ENCODE measurements at places on chromosomes 4 and X.

DNA sequence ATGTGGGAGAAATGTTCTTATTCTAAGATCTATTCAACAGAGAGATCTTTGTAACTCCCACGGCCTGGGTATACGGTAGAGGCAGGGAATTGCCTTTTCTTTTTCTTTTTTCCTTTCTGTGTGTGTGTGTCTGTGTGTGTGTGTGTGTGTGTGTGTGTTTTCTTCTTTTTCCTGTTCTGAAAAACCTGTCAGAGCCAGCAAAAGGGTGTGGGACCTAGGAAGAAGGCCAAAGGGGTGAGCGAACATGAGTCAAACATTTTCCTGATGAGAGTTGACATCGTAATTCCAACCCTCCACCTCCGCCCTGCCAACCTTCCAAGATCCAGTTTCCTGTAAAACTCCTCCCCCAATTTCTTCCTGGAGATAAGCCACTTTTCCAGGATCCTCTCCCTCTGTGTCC lies 2.8 kb upstream of the CHIC2 start:
- no peak for DNase-seq

DNA sequence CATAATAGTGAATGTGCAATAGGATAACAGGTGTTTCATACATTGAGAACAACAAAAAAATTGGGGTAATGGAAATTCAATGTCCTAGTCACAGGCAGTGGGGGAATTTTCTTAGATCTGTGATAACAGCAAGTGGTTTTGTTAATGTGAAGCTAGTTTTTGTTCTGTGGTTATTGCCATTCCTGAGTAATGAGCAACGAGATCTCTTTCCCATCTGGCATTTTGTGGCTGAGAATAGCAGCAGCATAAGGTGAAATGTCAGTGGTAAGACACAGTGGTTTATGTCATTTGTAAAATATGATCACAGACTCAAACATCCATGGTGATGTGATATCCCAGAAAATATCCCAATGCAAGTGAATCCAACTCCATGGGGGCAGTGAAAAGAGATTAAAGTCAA lies 497.5 kb downstream of the KCNIP4 start:
- DNase-seq, result no peak

DNA sequence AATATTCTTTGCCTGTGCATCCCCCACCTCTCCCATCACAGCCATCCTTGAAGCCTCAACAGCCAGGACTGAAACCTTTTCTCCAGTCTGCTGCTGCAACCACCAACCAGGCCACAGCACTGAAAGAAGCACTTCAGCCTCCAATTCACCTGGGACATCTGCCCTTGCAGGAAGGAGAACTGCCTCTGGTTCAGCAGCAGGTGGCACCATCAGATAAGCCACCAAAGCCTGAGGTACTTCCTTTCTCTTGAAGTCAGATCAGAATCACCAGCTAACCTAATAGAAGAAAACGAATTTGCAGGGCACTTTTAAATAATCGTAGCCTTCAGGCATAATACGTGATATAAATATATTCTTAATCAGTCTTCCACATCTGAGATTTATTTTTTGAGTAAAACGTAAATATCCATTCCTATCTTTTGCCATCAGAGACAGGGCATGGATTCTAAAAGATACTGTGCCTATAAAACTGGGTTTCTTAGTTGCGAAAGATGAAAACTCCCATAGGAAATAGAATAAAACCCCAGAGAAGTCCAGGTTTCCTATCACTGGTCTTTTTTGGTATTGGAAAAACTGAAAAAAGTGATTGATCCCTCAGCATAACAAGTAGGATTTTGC lies 9.5 kb downstream of the AMBN start:
- DNase-seq, result peak; percentile 36

DNA sequence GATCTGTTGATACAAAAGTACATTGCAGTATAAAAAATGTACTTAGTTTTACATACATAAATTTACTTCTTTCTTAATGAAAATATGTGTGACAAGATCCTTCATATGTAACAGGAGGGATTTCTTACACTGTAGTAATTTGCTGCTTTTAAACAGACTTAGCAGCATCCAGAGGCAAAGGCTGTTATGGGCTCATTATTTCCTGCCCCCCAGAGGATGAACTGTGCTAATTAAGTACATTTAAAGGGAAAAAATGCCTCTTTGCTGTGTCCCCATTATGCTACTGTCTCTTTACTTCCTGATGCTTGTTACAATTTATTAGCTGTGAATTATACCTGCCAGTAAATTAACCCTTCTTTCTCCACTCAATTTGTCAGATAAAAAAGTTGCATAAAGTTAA lies 47.1 kb downstream of the NDST3 start:
- no peak for DNase-seq

- DNase-seq, result no peak
These were observed 37.7 kb downstream of the MAOA start for GRCh38 chrX:43693602-43694406.

- DNase-seq, result no peak
These were observed 333.8 kb upstream of the PCDH7 start for GRCh38 chr4:30386266-30386895.

DNA sequence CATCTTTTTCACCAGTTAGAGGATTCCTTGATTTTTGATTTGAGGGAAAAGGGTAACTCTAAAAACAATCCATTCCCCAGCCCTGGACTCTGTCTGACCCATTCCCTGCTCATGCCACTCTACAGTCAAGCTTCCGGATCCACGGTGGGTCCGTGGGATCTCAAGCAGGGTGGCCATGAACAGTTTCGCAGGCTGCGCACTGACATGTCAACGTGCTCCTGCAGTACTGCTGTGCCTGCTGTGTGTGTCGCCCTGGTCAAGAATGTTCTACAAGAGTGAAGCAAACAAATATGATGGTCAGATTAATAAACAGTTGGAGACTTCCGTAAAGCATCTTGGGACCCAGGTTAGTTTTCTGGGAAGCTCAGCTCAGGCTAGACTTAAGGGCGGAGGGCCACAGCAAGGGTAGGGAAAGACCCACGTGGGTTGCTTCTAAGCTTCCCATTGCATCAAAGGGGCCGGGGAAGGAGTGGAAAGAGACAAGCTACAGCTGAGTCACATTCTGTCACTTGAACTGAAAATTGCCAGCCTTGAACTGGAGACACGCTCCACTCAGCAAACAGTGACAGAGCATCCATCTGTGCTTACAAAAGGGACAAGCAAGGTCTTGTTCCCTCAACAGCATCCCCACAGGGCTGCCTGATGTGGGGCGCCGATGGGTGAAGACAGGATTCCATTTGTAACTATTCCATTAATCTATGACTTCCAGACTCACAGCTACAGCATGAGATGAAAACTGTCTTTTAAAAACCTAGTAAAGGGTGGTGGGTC lies 81.8 kb downstream of the MTMR1 start:
- DNase-seq, result no peak

DNA sequence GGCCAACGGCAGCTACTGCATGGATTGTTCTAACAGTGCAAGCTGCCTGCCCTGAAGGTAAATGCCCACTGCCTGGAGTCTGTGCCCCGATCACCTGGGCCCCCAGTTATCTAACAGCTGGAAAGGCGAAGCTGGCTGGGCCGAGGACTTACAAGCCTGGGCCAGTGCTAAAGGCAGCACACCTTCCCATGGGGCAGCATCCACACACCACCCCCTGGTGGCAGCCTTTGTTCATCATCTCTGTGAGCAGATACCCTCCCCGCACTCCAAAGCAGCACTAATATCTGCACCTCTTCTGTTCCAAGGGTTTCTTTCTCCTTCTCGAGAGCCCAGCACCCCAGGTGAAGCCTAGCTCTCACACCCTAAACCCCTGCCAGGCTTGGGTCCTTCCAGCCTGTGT lies 7.6 kb downstream of the SLC2A9 start:
- DNase-seq, result no peak

GRCh38 chr4:18075823-18076433 lies 54.4 kb upstream of the LCORL start:
- peak; percentile 2 for DNase-seq

GRCh38 chrX:40154853-40155588 lies 57.3 kb upstream of the BCOR start:
- no peak for DNase-seq

- DNase-seq, result no peak
These were observed 53.9 kb upstream of the RPS6KA3 start for GRCh38 chrX:20320461-20321159.

- DNase-seq, result no peak
These were observed 58.1 kb upstream of the ENPP6 start for GRCh38 chr4:184275766-184276165.

DNA sequence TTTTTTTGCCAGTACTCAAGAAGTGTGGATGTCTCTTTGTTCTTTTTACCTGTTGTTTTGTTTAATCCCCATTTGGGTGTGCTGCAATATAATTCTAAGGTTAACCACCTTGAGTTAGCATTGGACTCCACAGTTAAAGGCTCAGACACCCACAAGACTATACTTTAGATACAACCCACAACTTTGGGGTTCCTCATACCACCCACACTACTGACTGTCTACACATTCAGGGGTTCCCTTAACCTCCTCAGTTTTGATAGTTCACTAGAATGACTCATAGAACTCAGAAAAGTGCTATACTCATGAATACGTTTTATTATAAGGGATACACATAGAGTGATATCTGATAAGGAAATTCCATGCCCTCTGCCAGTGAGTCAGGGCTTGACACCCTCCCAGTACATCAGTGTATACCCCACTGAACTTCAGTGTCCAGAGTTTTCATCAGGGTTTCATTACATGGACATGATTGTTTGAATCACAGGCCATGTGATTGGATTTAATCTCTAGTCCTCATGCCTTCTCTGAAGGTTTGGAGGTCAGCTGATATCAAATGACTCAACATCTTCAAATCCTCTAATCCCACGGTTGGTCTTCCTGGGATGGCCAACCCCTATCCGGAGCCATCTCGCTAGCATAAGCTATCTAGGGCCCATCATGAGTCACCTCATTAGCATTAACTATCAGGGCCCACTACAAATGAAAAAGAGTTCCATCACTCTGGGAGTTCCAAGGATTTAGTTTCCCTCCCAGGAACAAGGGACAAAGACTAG lies 357.7 kb upstream of the EMCN start:
- no peak for DNase-seq

GRCh38 chr4:157221895-157222770 lies 1.6 kb downstream of the GRIA2 start:
- DNase-seq, result no peak

DNA sequence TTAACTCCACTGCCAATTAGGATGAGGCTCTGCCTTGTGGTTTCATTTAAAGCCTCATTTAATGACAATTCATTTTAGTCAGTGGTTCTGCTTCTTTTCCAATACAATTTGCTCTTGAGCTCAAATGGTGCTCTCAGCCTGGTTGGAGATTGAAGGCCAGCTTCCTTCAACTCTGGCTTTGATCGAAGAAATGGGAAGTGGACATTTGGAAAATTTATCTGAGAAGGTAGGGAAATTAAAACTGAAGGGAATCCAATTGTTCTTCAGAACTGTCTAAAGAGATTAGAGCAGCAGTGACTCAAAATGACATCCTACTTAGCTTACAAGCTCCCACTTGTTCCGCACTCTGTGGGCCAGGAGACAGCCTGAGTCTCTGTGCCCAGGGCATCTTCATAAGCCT lies 206.8 kb downstream of the SMARCA1 start:
- no peak for DNase-seq

DNA sequence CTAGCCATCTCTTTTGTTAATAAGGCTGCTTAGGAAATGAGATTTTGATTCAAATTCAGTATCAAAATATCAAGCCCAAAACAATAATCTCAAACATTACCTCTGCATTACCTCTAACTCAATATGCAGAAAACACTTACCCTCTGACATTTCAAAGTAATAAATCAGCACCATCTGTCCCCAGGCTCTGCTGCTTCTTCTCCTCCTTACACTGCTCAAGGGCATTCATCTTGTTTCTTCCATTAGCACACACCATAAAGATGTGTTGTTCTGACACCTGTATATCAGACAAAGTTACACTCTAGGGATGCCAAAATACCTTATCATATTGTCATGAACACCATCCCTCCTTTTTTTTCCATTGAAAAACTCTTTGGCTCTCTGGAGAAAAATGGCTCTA lies 1630.3 kb downstream of the RPA4 start:
- no peak for DNase-seq

DNA sequence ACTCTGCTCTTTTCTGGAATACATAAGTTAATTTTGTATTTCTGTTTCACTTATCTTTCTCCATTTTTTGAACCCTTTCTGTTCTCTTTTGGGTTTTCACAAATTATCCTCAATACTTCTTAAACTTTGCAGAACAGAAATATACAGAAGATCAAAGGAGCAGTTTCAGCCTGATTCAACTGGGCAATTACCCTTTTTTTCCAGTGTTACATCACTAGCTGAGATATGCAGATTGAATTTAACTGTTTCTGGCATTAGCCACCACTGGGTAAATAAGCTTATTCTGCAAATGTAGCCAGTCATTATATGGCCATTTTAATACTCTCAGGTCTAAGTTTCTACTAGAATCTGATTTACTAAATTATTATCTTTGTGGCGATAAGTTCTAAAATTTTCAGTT lies 66.9 kb upstream of the GRID2 start:
- DNase-seq, result no peak

- DNase-seq, result no peak
These were observed 144.3 kb downstream of the RTL3 start for GRCh38 chrX:78514852-78515251.

DNA sequence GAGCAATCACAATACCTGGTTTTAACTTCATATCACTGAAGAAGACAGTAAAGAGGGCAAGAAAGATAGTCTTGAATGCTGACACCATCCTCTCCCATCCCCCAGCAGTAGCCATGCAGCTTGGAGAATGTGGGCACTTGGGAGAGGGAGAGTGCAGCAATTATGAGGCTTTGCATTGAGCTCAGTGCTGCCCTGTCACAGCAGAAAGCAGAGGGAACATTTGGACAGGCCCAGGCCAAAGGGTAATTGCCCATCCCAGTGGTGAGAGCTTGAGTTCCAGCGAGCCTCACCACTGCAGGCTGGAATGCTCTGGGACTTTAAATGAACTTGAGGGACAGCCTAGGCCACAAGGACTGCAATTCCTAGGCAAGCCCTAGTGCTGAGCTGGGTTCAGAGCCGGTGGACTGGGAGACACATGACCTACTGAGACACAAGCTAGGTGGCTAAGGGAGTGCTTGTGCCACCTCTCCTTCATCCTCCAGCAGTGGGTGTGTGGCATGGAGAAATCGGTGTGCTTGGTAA lies 36.3 kb downstream of the CORIN start:
- DNase-seq, result no peak

DNA sequence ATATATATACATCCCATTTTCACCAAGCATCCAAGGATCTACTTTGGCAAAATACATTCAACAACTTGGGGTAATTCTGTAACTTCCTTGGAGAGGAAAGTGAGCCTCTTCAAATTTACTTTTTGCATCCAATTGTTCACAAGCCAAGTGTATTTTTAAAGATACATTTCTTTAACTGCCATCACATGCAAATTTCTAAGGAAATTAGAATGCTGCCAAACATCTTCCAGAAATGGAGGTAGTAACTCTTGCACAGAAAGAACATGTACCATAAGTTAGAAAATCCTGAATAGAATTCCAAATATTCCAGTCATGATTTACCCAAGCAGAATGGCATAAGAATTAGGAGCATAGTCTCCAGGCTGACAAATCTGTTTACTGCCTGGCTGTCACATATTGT lies 220.5 kb upstream of the NWD2 start:
- no peak for DNase-seq

GRCh38 chr4:174575436-174575835 lies 53.1 kb upstream of the HPGD start:
- DNase-seq, result no peak

GRCh38 chr4:152024881-152025280 lies 264.1 kb upstream of the GATB start:
- DNase-seq, result no peak

GRCh38 chr4:156756118-156756517 lies 215.5 kb downstream of the PDGFC start:
- no peak for DNase-seq

- DNase-seq, result no peak
These were observed 242.2 kb upstream of the GK2 start for GRCh38 chr4:79650217-79650616.

GRCh38 chr4:37936889-37937498 lies 23.2 kb upstream of the PTTG2 start:
- no peak for DNase-seq

Data from stimulated activated CD4-positive, alpha-beta T cell treated with anti-CD3 and anti-CD28 coated beads, Interleukin-12 subunit alpha, Interleukin-12 subunit beta, amount 100 ng/mL, for 24 hours (primary cell).